ENCODE measurements at places on chromosomes 3 and 15.
A peak's percentile ranks its signal among the peaks of the same experiment; 100 is the strongest.

GRCh38 chr3:187920030-187920429 lies 174.8 kb upstream of the BCL6 start:
- no peak for DNase-seq

DNA sequence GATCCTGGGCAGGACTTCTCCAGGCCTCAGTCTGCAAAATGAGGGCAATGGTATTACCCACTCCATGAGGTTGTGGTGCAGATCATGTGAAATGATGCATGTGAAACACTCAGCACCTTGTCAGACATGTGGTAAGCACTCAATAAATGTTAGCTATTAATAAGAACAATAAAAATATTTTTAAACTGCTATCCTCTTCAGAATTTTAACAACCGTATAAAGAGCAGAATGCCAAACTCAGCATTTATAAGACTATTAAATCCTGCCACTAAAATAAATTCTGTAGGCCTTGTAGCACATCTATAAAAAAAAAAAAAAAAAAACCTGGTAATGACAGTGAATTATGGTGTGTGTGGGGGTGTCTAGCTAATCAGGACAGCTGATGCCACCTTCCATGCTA lies 213.9 kb upstream of the UMPS start:
- no peak for DNase-seq

DNA sequence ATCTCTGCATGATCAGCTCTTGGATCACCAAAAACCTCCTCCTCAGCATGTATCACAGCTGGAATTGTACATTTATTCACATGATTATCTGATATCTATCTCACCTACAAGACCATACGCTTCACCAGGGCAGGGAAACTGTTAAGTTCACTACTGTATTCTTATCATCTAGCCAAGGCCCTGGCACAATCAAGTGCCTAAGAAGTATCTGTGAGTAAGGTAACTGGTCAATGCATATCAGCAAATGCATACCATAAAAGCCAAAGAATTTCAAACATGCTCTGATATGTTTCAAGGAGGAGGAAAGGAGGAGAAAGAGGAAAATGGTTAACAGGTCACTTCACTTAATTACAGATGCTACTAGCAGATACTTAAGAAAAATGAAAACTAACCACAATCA lies 158.4 kb downstream of the LIPC start:
- DNase-seq: no peak

DNA sequence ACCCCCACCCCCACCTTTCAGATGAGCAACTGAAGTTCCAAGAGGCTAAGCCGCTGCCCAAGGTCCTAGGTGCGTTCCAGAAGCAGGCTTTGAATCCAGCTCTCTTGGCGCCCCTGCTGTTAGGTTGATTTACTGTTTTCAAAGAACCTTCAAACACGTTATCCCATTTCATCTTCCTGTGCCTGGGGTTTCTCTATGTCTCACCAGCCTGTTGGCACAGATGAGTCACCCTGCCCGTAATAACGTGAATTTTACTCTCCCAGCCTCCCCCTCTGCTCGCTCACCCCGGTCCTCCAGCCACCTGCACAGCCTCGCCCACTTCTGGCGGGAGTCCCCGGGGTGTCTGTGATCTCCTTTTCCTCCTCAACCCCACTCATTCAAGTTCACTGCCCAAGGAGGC lies 13.0 kb upstream of the TSEN2 start:
- DNase-seq: no peak

DNA sequence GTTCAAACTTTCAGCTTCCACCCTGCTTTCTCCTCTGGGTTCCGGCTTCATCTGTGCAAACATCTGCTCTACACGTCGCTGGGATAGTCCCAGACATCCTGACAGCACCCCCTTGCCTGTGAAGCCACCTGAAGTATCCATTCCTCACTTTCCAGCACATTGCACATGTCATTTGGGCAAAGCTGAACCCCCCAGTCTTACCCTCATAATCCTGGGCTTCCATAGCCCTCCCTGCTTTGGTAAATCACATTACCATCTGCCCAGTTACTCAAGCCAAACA lies 42.5 kb downstream of the STARD5 start:
- peak; percentile 83 for DNase-seq

- no peak for DNase-seq
Measured at GRCh38 chr3:146469150-146470017, at the start of gene PLSCR2. Gene PLSCR2 (minus strand): TSS chr3:146469561. CDS start chr3:146459904, 9,657 bp downstream.

GRCh38 chr3:13405614-13406013 lies 14.5 kb downstream of the NUP210 start:
- DNase-seq: no peak

- DNase-seq: no peak
Measured at GRCh38 chr15:74807282-74807681, 5.4 kb upstream of the LMAN1L start.

GRCh38 chr15:81575436-81576123 lies 201.6 kb upstream of the TMC3 start:
- no peak for DNase-seq

DNA sequence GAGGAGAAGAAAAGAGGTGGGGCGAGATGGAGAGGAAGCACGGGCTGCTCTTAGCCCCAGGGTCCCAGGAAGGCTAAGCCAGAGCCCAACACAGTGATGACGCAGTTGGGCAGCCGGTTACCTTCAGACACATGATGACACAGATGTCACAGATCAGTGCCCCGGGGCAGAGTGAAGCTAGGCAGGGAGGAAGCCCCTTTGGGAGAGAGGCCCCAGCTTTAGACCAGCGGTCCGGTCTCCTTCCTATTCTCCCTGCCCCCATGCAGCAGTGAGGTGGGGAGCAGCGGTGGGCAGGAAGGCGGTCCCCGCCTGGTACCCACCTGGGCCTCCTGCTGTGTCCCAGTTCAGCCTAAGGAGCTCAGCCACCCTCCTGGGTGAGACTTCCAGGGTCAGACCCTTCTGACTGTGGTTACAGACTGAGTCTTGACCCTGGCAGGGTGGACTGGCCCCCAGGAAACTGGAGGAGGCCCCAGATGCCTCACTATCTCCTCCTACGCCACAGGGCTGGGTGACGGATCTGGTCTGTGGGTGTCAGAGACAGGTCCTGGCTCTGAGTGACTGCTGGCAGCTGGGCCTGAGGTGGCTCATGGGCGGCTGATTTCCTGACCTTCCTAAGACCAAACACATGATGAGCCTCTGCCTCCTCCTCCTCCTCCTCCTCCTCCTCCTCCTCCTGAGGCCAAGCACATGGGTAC lies 38.8 kb upstream of the LINGO1 start:
- DNase-seq: no peak

DNA sequence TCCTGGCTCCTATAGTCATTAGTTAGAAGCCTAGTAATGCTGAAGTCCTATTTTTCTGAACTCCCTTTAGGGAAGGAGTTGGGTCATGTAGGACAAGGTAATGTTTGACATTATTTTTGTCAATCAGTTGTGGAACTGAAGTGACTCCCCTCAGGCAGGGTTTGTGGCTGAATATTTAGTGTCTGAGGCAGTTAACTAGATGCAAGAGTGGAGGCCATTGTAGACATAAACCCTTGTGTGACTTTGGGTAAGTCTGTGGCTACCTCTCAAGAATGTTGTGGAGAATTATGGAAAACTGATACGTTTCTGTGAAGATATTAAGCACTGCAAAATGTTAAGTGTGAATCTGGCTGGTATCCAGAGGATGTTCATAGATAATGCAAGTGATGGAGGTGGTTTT lies 125.2 kb upstream of the PHLDB2 start:
- DNase-seq: no peak

GRCh38 chr3:184415203-184415490 lies 35.3 kb downstream of the CHRD start:
- DNase-seq: no peak
